ENCODE measurements at places on chromosomes 1 and 21. TPM values are rescaled to one million over a fixed set of nuclear protein-coding genes. Genes with fewer than 3 reads are reported as not detected.

REG4 gene
- total RNA-seq = not detected

S1PR1 gene
- total RNA-seq = 3.7 TPM

B3GALT5 gene
- total RNA-seq = 0.76 TPM

HLCS gene
- total RNA-seq = 12.7 TPM

BRDT gene
- total RNA-seq = not detected

TRIM17 gene
- total RNA-seq = not detected

SLC66A1 gene
- 11.5 TPM for total RNA-seq

TCHH gene
- total RNA-seq = not detected

OR2T11 gene
- not detected for total RNA-seq

DNAJC28 gene
- 1.6 TPM for total RNA-seq

B3GALNT2 gene
- total RNA-seq = 35.7 TPM

ETV3L gene
- not detected for total RNA-seq

SYNC gene
- total RNA-seq = 209 TPM

GJA5 gene
- total RNA-seq = not detected

OR10J5 gene
- total RNA-seq = not detected

BCAR3 gene
- 49.5 TPM for total RNA-seq

KLHDC8A gene
- not detected for total RNA-seq

FCER1A gene
- total RNA-seq = not detected

BRINP3 gene
- not detected for total RNA-seq

KCNJ9 gene
- not detected for total RNA-seq

ANGPTL1 gene
- total RNA-seq = 0.13 TPM

HSPA6 gene
- 0.18 TPM for total RNA-seq

THEMIS2 gene
- 0.09 TPM for total RNA-seq

C1QC gene
- not detected for total RNA-seq

C8A gene
- total RNA-seq = not detected

ANKRD34A gene
- total RNA-seq = 0.13 TPM

ZNF593OS gene
- 0.24 TPM for total RNA-seq

RGS8 gene
- total RNA-seq = not detected

MFSD2A gene
- total RNA-seq = 13.8 TPM

HNRNPU gene
- total RNA-seq = 411 TPM

ADGRL2 gene
- total RNA-seq = 0.22 TPM

SH3BGR gene
- 5.2 TPM for total RNA-seq

DCST1 gene
- total RNA-seq = not detected

MARCKSL1 gene
- 53.7 TPM for total RNA-seq

GREM2 gene
- total RNA-seq = not detected

LGR6 gene
- total RNA-seq = not detected

PFKFB2 gene
- 1.5 TPM for total RNA-seq

C8B gene
- not detected for total RNA-seq

STIL gene
- 22.6 TPM for total RNA-seq

LRRC39 gene
- 0.13 TPM for total RNA-seq

BECN2 gene
- total RNA-seq = not detected

C1orf167 gene
- total RNA-seq = not detected

RPTN gene
- not detected for total RNA-seq

CA6 gene
- not detected for total RNA-seq

SPATA46 gene
- not detected for total RNA-seq

UBE2U gene
- total RNA-seq = not detected

EFNA1 gene
- total RNA-seq = 0.91 TPM

C1orf141 gene
- total RNA-seq = not detected

UTS2 gene
- total RNA-seq = not detected

VCAM1 gene
- total RNA-seq = 11.0 TPM

LCE2B gene
- not detected for total RNA-seq

KCNN3 gene
- not detected for total RNA-seq

ANGPTL3 gene
- total RNA-seq = not detected

GUCA2B gene
- total RNA-seq = not detected

ATP5PB gene
- total RNA-seq = 432 TPM
